ENCODE measurements at places on chromosomes 4 and X.

DNA sequence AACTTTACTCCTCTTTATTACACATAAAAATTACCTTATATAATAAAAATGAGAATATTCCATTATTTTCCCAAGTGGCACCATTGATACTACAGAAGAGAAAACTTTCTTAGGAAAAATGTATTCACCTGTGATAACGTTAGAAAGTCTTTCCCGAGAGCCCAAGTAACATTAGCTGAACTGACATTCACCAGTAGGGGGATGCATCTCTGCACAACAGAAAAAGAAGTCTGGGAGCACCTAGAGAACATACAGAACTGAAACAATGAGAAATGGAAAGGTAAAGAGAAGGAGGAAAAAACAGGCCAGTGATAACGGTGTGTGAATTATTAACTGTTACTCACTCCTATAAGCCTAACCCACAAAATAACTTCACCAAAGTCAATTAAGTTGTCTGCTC, 423.3 kb downstream of the CENPC start:
- no peak for DNase-seq
- no peaks in the 10 kb centered on the region for H3K36me3 ChIP-seq
- no peak overlapping the region for H3K4me3 ChIP-seq

- DNase-seq, result no peak
- H3K27me3 ChIP-seq, result no peaks in the 10 kb centered on the region
- no peaks in the 10 kb centered on the region for H3K4me1 ChIP-seq
- H3K4me3 ChIP-seq, result no peak overlapping the region
Observed at GRCh38 chrX:32041181-32041580, 969.3 kb upstream of the FTHL17 start.

DNA sequence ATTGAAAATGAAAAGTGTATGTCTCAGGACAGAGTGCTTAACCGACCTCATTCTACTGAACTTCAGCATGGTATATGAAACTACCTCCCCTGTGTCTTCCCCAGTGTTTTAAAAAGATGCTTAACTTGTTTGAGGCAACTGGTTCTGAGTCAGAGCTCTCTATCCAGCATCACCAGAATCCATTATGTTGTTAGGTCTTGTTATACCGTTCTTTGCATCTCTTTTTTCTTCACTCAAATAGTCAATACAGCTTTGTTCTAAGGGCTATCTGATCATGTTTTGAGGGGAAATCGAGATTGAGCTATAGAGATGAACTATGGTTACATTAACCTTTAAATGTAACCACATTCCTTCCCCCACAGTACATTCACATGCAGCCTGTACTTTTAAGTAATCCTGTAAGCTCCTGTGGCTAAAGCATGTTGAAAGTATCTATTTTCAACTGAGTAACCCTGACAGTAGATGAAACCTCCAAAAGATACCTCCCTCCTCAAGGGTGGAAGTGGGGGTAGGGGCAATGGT, 514.4 kb downstream of the RPA4 start:
- H3K4me3 ChIP-seq, result no peak overlapping the region
- no peaks in the 10 kb centered on the region for H3K27me3 ChIP-seq
- H3K27ac ChIP-seq, result no peak overlapping the region
- H3K36me3 ChIP-seq, result no peaks in the 10 kb centered on the region
- H3K4me1 ChIP-seq, result peaks cover 15% of the 10 kb centered on the region

- no peaks in the 10 kb centered on the region for H3K27me3 ChIP-seq
- H3K27ac ChIP-seq, result no peak overlapping the region
- H3K36me3 ChIP-seq, result no peaks in the 10 kb centered on the region
- no peaks in the 10 kb centered on the region for H3K4me1 ChIP-seq
- DNase-seq, result no peak
- H3K4me3 ChIP-seq, result no peak overlapping the region
Observed at GRCh38 chr4:8792491-8792890, 79.1 kb downstream of the HMX1 start.

DNA sequence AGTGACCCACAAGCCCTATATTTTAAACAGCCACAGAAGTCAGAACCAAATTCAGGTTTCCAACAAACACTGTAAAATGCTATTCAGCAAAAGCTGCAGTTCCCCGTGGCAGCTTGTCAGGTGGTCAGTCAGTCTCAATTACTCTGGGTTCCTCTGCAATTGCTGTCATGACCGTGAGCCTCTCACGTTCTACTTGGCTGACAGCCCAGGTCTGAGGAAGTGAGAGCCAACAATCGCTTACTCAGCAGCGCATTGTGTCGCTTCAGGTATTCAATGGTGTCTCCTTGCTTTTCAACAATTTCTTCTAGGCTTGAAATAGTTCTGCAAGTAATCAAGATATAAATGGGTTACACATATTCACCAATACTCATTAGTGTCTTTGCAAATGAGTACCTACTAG, 25.8 kb downstream of the TRIM75 start:
- H3K4me3 ChIP-seq, result no peak overlapping the region
- no peaks in the 10 kb centered on the region for H3K27me3 ChIP-seq
- DNase-seq, result no peak

DNA sequence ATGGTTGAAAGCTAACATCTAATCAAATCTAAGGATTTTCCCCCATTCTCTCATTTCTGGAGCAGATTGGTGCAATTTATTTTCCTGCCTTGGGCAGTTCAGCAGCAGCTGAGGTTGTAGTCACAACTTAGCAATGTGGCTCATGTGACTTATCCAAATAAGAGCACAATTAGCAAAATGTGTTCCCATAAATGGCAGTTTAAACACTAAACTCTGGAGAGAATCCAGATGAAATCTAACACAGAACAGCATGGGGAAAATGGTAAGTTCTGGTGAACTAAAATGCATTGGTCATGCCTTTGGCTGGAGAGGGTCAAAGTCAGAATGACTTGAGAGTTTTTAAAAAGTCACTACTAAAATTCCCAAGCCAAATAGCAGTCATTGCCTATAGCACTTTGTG, 422.6 kb upstream of the DIPK2B start:
- no peak overlapping the region for H3K27ac ChIP-seq
- no peak overlapping the region for H3K4me3 ChIP-seq
- H3K36me3 ChIP-seq, result no peaks in the 10 kb centered on the region
- DNase-seq, result no peak

DNA sequence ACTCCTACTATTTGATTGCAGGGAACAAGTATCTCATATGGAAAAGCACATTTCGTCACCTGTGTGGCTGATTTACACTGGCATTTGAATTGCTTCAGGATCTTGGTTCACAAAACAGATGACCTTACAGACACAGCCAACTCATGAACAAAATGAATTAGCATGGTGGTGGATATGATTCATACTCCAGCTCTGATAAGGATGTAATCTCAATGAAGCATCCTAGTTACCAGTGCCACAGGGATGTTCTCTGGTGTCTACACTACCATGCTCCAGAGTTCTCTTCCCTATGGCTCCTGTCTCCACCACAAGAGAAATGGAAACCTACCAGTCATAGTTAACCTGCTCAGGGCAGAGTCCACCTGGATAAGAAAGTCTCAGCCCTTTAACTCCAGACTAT, 40.7 kb downstream of the TEC start:
- no peak for DNase-seq
- H3K27ac ChIP-seq, result no peak overlapping the region
- no peaks in the 10 kb centered on the region for H3K4me1 ChIP-seq

GRCh38 chr4:67988991-67989390, 25.7 kb upstream of the TMPRSS11A start:
- no peaks in the 10 kb centered on the region for H3K4me1 ChIP-seq
- H3K4me3 ChIP-seq, result no peak overlapping the region
- H3K27me3 ChIP-seq, result peaks cover 9% of the 10 kb centered on the region
- no peaks in the 10 kb centered on the region for H3K36me3 ChIP-seq
- no peak overlapping the region for H3K27ac ChIP-seq

- no peaks in the 10 kb centered on the region for H3K27me3 ChIP-seq
- no peaks in the 10 kb centered on the region for H3K4me1 ChIP-seq
- no peaks in the 10 kb centered on the region for H3K36me3 ChIP-seq
Observed at GRCh38 chr4:186587416-186588018, 32.1 kb upstream of the MTNR1A start.

DNA sequence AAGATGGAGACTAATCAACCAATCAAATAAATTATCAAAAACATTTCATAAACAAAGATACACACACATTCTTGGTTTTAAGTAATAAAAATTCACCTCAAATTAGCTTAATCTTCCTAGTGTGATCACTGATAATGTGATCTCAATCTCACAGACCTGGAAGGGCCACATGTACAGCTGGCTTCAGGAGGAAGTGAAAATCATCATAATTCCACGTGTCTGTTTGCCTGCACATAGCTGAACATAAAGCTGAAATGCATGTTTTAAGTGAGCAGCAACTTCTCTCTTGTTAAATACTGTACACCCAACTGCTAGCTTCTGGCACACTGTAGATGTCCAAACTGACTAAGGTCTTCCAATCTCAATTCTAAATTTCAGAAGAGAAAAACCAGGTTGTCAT, 53.8 kb downstream of the ARHGAP6 start:
- no peaks in the 10 kb centered on the region for H3K27me3 ChIP-seq
- no peaks in the 10 kb centered on the region for H3K4me1 ChIP-seq
- H3K27ac ChIP-seq, result no peak overlapping the region
- H3K36me3 ChIP-seq, result no peaks in the 10 kb centered on the region

GRCh38 chr4:155170569-155170968, 37.9 kb upstream of the NPY2R start:
- no peak overlapping the region for H3K27ac ChIP-seq
- no peak for DNase-seq
- H3K27me3 ChIP-seq, result no peaks in the 10 kb centered on the region
- no peaks in the 10 kb centered on the region for H3K4me1 ChIP-seq
- no peak overlapping the region for H3K4me3 ChIP-seq
- no peaks in the 10 kb centered on the region for H3K36me3 ChIP-seq

- H3K4me3 ChIP-seq, result peak overlapping the region; percentile 48
- DNase-seq, result no peak
- no peaks in the 10 kb centered on the region for H3K36me3 ChIP-seq
- no peaks in the 10 kb centered on the region for H3K27me3 ChIP-seq
Observed at GRCh38 chrX:13013363-13014110, 30.9 kb downstream of the FAM9C start.

- DNase-seq, result no peak
- no peaks in the 10 kb centered on the region for H3K36me3 ChIP-seq
- peaks cover 52% of the 10 kb centered on the region for H3K4me1 ChIP-seq
Observed at GRCh38 chrX:56794404-56795230, 65.6 kb downstream of the NBDY start.

DNA sequence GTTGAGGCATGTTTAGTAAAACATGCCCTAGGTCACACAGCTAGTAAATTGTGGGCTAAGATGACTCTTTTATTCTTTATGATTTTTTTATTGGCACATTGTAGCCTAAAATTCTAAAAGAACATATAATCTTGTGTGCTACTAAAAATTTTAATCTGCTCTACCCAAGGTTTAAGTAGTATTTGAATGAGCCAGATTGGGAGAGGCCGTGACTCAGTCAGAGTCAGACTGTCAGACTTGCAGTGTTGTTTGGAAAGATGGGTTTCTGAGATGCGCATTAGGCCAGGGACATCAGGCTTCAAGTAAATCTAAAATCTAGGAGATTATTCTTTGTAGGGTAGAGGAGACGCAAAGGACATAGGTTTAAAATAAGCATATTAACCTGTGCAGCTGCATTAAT, 30.7 kb upstream of the TMPRSS11E start:
- no peaks in the 10 kb centered on the region for H3K36me3 ChIP-seq
- DNase-seq, result no peak
- H3K27me3 ChIP-seq, result no peaks in the 10 kb centered on the region
- H3K4me3 ChIP-seq, result no peak overlapping the region
- no peaks in the 10 kb centered on the region for H3K4me1 ChIP-seq

DNA sequence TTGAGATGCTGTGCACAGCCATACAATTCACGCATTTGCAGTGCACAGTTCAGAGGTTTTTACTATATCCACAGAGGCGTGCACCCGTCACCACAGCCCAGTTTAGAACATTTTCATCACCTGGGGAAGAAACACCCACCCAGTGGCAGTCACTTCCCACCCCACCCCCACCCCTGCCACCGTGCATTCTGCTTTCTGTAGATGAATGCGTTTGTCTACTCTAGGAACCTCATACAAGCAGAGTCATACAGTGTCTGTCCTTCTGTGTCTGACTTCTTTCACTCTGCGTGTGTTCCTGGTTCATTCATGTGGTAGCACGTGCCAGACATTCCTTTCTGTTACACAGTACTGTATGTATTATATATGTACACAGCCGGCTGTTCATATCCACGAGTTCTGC, 122.8 kb downstream of the TBL1X start:
- H3K4me3 ChIP-seq, result no peak overlapping the region
- no peak overlapping the region for H3K27ac ChIP-seq
- peaks cover 9% of the 10 kb centered on the region for H3K4me1 ChIP-seq
- no peak for DNase-seq

- peaks cover 18% of the 10 kb centered on the region for H3K4me1 ChIP-seq
- H3K36me3 ChIP-seq, result peaks cover 4% of the 10 kb centered on the region
- DNase-seq, result no peak
Observed at GRCh38 chr4:127781300-127782024, 660 bp upstream of the HSPA4L start.

GRCh38 chrX:151754641-151755215, 20.2 kb downstream of the CNGA2 start:
- H3K4me1 ChIP-seq, result no peaks in the 10 kb centered on the region
- H3K36me3 ChIP-seq, result no peaks in the 10 kb centered on the region
- no peak overlapping the region for H3K27ac ChIP-seq
- H3K4me3 ChIP-seq, result no peak overlapping the region
- H3K27me3 ChIP-seq, result peaks cover 16% of the 10 kb centered on the region

DNA sequence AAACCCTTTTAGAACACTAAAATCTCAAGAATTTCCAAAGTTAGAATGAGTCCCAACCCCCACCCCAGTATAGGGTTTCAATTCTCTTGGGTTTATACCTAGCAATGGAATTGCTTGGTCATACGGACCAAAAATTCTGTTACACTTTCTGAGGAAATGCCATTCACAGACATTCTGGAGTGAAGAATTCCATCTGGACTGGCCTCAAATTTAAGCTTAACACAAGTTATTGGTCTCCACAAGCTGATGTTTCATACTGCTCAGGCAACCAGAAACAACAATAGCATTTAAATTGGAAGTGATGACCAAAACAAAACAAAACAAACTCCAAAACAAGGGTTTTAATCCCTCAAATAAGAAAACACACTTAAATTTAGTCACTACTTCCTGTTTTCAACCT, 51.1 kb downstream of the GPC4 start:
- DNase-seq, result no peak
- no peak overlapping the region for H3K4me3 ChIP-seq
- H3K27me3 ChIP-seq, result no peaks in the 10 kb centered on the region
- H3K27ac ChIP-seq, result no peak overlapping the region
- H3K36me3 ChIP-seq, result no peaks in the 10 kb centered on the region
- no peaks in the 10 kb centered on the region for H3K4me1 ChIP-seq

DNA sequence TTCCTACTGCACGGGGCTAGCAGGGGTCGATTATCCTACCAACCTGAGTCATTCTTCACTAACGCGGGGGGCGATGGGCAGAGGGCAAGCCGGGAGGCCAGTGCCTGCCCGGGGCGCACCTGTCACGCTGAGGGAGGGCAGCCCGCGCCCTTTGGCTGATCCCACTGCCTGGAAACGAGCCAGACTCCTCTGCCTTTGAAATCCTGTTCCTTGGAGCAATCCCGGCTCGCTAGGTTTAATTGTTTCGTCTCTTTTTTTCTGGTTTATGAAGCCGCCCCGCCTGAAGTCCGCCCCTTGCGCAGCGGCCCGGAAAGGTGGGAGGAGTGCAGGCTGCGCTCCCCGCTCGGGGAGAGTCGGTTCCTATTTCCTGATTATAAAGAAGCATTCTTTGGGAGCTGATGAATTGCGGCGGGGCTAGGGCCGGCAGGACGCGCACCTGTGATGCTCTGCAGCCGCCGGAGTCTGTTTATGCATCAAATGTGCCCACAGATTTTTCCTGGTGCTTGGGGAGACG, 484.2 kb downstream of the BCOR start:
- H3K4me1 ChIP-seq, result peaks cover 14% of the 10 kb centered on the region
- H3K36me3 ChIP-seq, result no peaks in the 10 kb centered on the region
- peaks cover 71% of the 10 kb centered on the region for H3K27me3 ChIP-seq

- no peaks in the 10 kb centered on the region for H3K27me3 ChIP-seq
- no peak for DNase-seq
- H3K36me3 ChIP-seq, result peaks cover 6% of the 10 kb centered on the region
- H3K4me3 ChIP-seq, result no peak overlapping the region
Observed at GRCh38 chr4:36304138-36304681, 22.8 kb downstream of the DTHD1 start.

All from central memory CD8-positive, alpha-beta T cell (primary cell).